ENCODE measurements at places on chromosomes 4 and X. TPM values are rescaled to one million over a fixed set of nuclear protein-coding genes. Genes with fewer than 3 reads are reported as not detected.

SH2D1A gene
- polyA plus RNA-seq = 1.4 TPM

INTS6L gene
- polyA plus RNA-seq = 17.9 TPM

- no peak for DNase-seq
These were observed 897.0 kb downstream of the ARAP2 start for GRCh38 chr4:35347276-35347675.

DNA sequence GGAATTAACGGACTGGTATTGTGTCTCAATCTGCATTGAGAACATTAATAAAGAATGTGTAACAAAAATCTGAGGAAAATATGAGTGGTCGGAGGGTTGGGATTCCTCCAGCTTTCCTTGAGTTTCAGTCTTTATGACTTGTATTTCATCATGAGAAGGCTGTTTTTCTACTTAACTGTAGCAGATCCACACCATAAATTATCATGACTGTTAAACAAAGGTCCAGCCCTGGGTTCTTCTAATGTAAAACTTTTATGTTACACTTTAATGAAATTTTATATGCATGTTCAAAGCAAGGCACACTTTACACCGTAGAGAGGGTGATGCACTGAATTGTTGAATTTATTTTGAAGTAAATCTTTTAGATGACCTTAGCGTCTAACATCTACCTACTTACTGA, 7.0 kb downstream of the AFF2 start:
- DNase-seq = no peak

NOX1 gene
- polyA plus RNA-seq = 0.11 TPM

DNA sequence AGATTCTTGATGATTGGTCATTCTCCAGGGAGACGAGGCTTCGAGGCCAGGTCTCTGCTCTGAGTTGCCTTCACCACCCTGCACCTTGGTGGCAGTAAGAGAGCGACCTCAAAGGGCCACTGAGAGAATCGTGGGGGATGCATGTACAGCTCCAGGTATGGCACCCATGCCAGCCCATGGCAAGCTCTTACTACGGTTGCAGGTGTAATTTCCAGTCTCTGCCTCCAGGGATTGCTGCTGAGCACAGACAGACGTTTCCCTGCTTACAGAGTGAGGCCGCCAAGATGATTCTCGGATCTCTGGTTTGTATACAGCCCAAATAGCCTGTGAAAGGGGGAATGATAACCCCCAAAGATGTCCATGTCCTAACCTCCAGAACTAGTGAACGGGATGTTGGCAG, 16.3 kb upstream of the DRD5 start:
- no peak for DNase-seq

GRCh38 chr4:65502131-65502701, 168.1 kb downstream of the EPHA5 start:
- no peak for DNase-seq

DNA sequence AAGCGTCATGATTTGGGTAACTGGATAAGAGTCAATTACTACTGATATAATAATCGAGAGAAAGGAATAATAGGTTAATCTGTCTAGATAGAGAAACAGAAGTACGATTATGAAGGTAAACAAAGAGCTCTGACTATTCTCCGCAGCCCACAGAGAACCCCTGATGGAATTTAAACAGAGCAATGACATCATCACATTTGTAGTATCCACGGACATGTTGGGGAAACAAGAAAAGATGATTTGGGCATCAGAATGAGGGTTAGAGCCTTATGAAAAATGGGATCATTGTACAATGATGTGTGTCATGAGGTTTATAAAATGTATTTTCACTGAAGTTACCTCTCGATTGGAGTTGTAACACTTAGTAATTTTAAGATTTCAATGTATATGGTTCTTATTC, 129.9 kb downstream of the DTHD1 start:
- DNase-seq = no peak

DNA sequence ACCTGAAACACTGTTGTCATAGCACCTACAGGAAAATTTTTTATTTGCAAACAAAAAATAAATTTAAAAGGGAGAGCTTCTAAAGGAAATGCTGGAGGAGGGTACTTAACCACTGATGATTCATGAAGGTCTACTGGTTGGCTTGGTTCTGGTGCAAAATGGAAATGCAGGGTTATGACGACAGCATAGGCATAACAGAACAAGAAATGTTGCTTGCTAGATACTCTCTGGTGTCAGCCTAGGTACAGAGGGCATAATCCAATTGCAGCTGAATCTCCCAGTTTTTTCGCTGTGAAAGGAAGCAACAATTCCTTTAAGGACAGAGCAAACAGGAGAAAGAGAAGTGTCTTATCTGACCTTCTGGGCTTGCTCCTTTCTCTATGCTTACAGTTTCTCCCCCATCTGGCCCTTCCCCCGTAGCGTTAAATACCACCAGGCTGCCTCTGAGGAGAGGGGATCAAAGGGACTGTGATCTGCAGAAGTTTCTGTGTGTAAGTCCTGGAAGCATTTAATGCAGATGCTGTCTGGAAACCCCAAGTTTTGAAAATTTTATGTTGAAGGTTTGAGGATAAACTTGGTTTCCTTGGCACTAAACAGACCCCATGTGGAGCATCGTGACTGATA, 23.7 kb upstream of the CASK start:
- no peak for DNase-seq

GRCh38 chrX:153477901-153478300, 7.5 kb upstream of the HAUS7 start:
- DNase-seq = peak; percentile 67

- no peak for DNase-seq
These were observed 39.7 kb upstream of the BMP3 start for GRCh38 chr4:80990851-80991250.

UGT2A1 gene
- polyA plus RNA-seq = not detected

DNA sequence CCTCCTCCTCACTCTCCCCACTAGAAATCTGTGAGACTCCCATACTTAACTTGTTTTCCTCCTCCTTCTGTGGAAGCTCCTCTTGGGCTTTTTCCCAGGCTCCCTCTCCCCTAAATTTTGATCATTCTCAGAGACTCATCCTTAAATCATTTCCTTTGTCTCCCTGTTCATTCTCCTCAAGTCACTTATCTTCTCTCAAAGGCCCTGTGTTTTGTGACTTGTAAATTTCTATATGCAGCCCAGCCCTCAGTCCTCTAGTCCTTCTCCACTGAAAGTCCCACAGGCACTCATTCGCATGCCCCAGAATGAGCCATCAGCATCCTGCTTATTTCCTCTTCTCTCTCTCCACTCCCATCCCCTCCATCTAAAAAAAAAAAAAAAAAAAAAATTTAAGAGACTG, 171.8 kb downstream of the SOWAHB start:
- DNase-seq = no peak

P2RY8 gene
- polyA plus RNA-seq = 0.72 TPM

- no peak for DNase-seq
These were observed 160.2 kb downstream of the NHS start for GRCh38 chrX:17535229-17535628.

ERVMER34-1 gene
- polyA plus RNA-seq = 1.2 TPM

HS6ST2 gene
- polyA plus RNA-seq = 48.5 TPM

DNA sequence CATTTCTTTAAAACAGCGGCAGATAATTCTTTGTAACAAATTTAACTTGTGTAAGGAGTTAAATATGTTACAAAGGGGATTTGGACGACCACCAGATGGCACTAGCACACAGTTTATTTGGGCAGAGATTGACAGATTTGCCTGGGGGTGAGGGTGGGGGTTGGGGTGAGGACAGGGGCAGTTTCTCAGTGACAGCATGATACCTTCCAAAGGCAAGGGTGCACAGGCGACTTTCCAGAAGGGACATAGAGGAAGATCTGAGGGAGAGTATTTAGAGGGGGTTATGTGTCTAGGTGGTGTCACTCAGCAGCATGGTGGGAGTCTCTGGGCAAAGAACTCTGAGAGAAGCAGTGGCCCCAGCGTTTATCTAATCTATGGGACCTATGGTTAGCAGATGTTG, 9.6 kb upstream of the TMA16 start:
- DNase-seq = peak; percentile 39

DNA sequence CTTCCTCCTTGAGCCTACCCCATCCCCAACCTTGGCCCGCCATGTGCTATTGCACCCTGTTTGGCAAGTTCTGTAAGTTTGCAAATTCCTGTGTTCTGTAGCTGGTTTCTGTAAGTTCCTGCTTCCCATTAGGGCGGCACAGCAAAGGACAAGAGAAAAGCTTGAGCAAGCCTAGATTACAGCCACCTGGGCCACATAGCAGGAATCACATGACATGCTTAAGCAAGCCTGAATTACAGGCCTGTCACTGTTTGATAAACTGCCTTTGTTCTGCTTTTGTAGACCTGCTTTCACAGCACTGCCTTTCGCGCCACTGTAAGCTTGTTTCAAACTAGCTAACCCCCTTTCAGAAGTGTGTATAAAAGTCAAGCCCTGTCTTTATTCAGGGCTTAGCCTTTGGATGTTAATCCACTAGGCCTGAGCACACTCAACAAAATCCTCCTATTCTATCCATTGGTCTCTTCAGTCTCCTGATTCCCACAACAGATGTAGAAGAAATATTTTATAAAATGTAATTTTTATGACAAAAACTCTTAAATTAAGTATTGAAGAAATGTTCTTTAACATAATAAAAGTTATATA, 906.8 kb upstream of the NDST4 start:
- no peak for DNase-seq

GRCh38 chrX:155211208-155211607, 5.1 kb upstream of the VBP1 start:
- no peak for DNase-seq

- no peak for DNase-seq
These were observed 25.2 kb upstream of the FGFR3 start for GRCh38 chr4:1767770-1768366.

IL15 gene
- polyA plus RNA-seq = 6.0 TPM

DNA sequence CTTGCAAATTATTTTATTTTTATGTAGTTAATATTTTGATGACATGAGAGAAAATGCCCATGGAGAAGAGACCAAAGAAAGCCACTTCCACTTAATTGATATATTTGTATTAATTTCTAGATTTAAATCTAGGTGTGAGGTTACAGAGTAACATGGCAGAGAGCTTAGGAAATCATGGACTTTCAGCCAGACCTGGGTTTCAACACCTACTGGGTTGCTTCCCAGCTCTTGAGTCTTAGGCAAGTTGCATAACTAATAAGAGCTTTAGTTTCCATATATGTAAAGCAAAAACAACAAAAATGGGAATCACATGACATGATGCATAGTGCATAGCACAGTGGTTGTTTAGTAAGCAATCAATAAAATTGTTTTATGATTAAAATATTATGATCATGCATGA, 413.3 kb downstream of the CCSER1 start:
- DNase-seq = no peak

Measured in muscle of back (tissue), 13 donors.